ENCODE measurements at places on chromosomes 4 and X.

GRCh38 chrX:132188175-132188574 lies 31.1 kb downstream of the RAP2C start:
- no peak for DNase-seq

DNA sequence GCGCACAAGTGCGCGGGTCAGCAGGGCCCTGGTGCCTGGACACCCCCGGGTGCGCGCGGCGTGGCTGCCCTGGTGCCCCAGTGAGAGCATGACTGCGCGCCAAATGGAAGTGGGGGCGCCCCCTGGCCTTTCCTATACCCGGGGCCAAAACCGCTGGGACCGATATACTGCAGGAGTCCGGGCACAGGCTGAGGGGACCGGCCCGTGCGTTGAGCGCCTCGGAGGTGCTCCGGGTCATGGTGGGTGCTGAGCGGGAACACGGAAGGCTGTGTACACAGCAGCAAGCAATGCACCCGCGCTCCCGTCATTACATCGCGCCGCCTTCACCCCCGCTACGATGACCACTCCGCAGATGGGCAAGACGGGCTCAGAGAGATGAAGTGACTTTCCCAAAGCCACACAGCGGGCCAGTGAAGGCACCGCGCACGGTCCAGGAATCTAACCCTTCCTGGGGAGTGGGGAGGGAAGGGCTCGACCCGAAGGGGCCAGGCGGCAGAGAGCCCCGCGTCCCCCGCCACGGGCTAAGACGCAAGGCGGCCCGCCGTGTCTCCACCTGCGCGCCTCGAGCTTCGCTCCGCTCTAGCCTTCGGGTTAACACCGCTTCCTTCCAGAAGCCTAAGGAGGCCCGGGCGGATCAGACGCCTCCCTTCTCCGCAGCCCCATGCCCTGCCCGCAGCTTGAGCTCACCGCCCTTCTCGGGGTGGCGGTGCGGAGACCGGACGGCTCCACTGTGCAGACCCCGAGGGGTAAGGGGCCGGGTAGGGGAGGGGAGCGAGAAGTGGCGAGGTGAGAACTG lies 11.3 kb downstream of the HMX1 start:
- DNase-seq, result no peak

DNA sequence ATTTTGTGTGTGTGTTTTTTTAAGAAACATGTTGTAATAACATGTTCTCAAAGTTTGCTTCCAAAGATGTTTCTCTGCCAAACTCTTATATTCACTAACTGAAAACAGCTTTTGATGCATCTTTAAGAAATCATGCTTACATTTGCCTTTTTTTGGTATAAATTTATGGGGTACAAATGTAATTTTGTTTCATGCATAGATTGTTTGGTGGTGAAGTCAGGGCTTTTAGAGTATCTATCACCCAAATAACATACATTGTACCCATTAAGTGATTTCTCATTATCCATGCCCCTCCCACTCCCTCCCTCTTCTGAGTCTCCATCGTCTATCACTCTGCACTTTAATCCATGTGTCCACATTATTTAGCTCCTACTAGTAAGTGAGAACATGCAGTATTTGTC lies 30.8 kb downstream of the SPINK2 start:
- no peak for DNase-seq

DNA sequence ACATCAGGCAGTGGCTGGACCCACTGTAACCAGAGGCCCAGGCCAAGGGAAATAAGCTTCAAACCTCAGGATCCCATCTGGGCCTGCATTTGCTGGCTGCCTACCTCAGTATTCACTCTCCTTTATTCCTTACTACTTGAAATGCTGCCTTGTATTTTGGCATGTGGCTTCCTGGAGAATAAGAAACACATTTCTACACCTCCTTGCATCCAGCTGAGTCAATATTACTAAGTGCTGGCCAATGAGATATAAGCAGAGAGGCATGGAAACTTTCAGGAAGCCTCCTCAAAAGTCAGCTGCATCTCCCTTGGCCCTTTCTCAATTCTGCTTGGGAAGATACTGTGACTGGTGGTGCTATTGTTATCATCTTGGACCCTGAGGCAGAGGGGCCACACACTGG lies 59.8 kb upstream of the RELL1 start:
- DNase-seq, result no peak

GRCh38 chr4:37936889-37937498 lies 23.2 kb upstream of the PTTG2 start:
- DNase-seq, result no peak

GRCh38 chr4:37762294-37762990 lies 64.0 kb upstream of the PGM2 start:
- DNase-seq, result no peak

DNA sequence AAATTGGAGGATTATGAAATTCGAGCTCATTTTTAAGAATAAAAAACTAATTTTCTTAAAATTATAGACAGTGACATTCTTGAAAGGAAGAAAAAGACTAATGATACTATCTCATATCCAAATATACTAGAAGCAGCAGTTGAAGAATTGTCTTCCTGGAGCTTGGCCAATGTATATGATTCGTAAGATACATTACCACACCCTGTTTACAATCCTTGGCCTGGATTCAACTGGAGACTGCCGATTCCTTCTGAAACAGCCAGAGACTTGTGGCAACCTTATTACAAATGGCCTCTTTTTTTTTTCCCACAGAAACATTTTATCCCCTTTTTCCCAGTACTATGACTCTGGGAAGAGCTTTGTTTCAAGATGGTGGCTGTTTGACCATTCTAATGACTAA lies 571.2 kb upstream of the FAT1 start:
- no peak for DNase-seq

- DNase-seq, result no peak
Measured at GRCh38 chr4:3760841-3761240, 5.3 kb upstream of the ADRA2C start.

GRCh38 chrX:133922390-133922771 lies 63.0 kb downstream of the GPC3 start:
- DNase-seq, result no peak

- no peak for DNase-seq
Measured at GRCh38 chrX:134683351-134684005, 25.2 kb upstream of the PLAC1 start.

GRCh38 chr4:53671757-53672156 lies 80.5 kb upstream of the LNX1 start:
- DNase-seq, result no peak

GRCh38 chr4:70110917-70111316 lies 43.1 kb upstream of the PRR27 start:
- DNase-seq, result no peak

DNA sequence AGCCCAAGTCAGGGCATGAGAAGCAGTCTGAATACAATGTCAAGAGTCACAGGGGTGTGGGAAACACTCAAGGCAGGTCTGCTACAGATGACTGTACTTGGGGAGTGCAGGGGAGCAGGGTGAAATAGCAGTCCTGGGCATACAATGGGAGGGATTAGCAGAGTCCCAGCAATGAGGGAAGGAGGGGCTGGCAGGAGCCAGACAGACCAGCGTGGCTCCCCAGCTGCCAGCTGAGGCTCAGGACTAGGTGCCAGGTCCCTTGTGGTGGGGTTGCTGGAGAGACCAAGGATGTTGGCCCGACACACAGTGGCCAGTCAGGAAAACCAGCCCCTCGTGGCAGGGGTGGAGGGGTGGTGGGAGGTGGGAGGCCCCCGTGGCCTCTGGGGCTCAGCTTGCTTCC lies 86.6 kb downstream of the RTL5 start:
- no peak for DNase-seq

DNA sequence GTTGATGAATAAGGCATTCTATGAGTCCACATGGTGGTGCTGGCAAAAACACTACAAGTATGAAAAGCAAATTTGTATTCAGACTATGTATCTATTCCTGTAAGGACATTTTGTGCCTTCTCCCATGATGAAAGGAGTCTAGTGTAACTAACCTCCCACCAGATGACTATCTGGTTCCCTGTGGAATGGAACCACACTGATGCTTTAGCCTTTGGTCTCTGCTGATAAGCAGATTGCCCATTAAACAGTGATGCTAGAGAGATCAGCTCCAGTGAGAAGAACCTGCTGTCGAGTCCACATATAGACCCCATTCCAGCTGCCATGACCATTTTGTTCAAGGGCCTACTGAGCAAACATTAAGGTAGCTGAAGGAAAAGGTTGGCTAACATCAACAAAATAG lies 10.5 kb upstream of the THOC2 start:
- no peak for DNase-seq

- DNase-seq, result no peak
Measured at GRCh38 chr4:3418029-3418762, 23.6 kb upstream of the HGFAC start.

GRCh38 chr4:76655566-76656479 lies 220.8 kb downstream of the SHROOM3 start:
- DNase-seq, result no peak

DNA sequence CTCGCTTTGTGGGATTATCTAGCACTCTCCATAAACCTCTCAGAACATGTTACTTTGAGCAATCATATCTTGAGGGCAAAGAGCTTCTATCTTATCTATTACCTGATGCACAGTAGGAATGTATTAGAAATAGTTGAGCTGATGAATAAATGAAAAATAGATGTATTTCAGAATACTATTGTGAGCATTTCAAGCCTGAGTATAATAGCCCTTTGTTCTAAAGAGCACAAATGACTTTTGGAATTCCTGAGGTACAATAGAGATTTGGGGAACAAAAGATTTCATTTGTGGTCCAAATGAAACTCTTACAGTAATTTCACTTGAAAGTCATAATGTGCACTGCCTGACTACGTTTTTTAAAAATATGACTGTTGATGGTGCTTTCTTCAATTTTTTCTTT lies 159.5 kb downstream of the UGT8 start:
- DNase-seq, result no peak

Measured in stimulated activated CD4-positive, alpha-beta T cell treated with anti-CD3 and anti-CD28 coated beads, Interleukin-12 subunit alpha, Interleukin-12 subunit beta, amount 100 ng/mL, for 24 hours (primary cell).